Lower lobe of right lung (tissue), 2 donors: ENCODE measurements at places on chromosomes 13 and 19. TPM values are rescaled to one million over a fixed set of nuclear protein-coding genes. Genes with fewer than 3 reads are reported as not detected.

- H3K4me1 ChIP-seq = peaks cover 3% of the 10 kb centered on the region
- no peak overlapping the region for H3K4me3 ChIP-seq
- H3K27ac ChIP-seq = no peak overlapping the region
- no peaks in the 10 kb centered on the region for H3K27me3 ChIP-seq
- no peak for DNase-seq
- no peaks in the 10 kb centered on the region for H3K36me3 ChIP-seq
Observed at GRCh38 chr13:107462501-107462900, 752.8 kb downstream of the LIG4 start.

DNA sequence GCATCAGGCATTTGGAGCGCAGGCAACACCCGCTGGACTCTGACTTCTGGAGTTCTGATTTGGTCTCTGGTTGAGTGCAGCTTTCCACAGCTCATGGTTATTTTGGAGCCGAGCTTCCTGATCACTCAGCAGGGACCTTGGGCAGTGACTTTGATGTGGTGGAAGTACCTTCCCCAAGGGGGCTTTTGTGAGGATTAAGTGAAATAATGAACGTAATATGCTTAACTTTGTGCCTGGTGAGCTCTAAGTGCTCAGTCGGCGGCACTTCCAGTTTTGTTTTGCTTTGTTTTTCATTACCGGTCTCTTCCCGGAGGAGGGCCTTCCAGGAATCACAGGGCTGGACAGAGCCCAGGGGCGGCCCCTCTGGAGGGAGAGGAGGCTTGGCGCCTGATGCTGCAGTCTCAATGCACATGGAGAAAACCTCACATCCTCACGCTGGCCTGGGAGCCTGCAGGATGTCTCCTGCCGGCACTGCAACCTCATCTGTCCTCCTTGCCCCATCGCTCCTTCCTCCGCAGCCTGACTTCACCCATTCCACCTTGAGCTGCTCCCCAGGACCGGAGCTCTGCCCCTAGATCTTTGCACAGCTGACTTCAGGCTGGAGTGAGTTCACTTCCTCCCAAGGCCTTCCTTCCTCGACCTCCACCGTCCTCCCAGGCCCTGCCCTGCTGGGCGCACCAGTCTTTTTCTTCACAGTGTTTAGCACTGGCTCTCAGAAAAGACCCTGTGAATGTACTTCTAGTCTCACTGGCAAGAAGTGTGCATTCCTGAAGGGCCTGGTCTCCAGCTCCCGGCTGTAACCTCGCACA is 1.5 kb downstream of the PLEKHF1 start:
- peak overlapping the region; percentile 86 for H3K27ac ChIP-seq
- H3K4me1 ChIP-seq = peaks cover 77% of the 10 kb centered on the region
- peaks cover 3% of the 10 kb centered on the region for H3K36me3 ChIP-seq
- peak; percentile 58 for DNase-seq
- H3K4me3 ChIP-seq = peak overlapping the region; percentile 97

GRCh38 chr19:5672708-5673459 is 7.4 kb downstream of the MICOS13 start:
- H3K27ac ChIP-seq = no peak overlapping the region
- H3K4me1 ChIP-seq = no peaks in the 10 kb centered on the region
- no peak overlapping the region for H3K4me3 ChIP-seq
- DNase-seq = no peak
- no peaks in the 10 kb centered on the region for H3K27me3 ChIP-seq
- H3K36me3 ChIP-seq = peaks cover 40% of the 10 kb centered on the region

The TEX26 gene
- 0.27 TPM for total RNA-seq

DNA sequence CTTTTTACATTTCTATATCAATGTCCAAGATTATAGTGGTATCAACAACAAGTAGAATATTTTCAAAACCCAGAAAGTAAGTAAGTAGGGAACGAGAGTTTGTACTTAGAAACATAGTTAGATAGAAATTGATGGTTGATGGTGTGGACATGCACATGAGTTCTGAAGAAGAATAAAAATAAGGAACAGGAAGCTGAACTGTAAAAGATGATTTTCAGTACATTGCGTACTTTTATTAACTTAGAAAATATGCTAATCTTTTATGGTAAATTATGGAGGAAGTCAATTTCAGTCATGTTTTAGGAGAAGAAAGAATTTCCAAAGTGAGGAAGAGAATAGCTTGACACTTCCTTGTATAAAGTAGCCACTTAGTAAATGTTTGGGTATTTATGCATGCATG is 12.3 kb upstream of the GPR18 start:
- no peaks in the 10 kb centered on the region for H3K27me3 ChIP-seq
- H3K36me3 ChIP-seq = peaks cover 6% of the 10 kb centered on the region
- no peak for DNase-seq
- H3K27ac ChIP-seq = peak overlapping the region; percentile 54

DNA sequence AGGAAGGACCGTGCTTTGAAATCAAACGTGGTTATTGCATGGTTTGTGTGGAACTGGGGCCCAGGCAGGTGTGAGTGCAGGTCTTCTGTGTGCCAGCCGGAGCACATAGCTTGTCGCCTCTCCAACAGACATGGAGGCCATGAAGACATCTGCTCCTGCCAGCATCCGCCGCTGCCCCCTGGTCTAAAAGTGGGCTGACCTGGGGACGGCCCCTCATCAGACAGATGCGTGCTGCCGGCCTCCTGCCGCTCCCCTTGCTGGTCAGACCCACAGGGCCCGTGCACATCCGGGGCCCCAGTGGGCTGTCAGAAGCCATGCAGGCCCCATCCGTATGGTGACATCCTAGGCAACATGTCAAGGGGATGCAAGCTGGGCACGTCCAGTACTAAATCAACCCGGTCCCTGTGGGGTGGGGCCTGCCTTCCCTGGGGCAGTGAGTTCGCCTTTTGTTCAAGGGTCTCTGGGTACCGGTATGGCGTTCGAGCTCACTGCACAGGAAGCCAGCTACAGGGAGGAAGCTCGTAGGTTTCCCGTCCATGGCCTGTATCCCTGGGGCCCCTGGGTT is 88.0 kb upstream of the MCF2L start:
- H3K4me3 ChIP-seq = no peak overlapping the region
- H3K4me1 ChIP-seq = peaks cover 2% of the 10 kb centered on the region
- H3K36me3 ChIP-seq = peaks cover 90% of the 10 kb centered on the region
- H3K27me3 ChIP-seq = no peaks in the 10 kb centered on the region

DNA sequence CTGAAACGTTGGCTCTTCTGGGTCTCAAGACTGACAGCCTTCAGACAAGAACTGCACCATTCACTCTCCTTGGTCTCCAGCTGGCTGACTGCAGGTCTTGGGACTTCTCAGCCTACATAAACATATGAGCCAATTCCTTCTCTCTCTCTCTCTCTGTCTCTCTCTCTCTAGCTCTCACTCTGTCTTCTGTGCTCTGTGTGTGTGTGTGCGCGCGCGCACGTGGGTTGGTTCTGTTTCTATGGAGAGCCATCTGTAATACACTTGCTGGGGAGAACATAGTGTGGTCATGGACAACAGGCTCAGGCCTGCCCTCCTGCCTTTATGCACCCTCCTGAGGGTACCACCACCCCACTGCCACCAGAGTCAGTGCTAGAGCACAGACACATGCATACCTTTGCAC is 13.7 kb upstream of the SERPINE3 start:
- H3K4me1 ChIP-seq = no peaks in the 10 kb centered on the region
- H3K27me3 ChIP-seq = no peaks in the 10 kb centered on the region
- H3K36me3 ChIP-seq = no peaks in the 10 kb centered on the region
- H3K4me3 ChIP-seq = no peak overlapping the region

DNA sequence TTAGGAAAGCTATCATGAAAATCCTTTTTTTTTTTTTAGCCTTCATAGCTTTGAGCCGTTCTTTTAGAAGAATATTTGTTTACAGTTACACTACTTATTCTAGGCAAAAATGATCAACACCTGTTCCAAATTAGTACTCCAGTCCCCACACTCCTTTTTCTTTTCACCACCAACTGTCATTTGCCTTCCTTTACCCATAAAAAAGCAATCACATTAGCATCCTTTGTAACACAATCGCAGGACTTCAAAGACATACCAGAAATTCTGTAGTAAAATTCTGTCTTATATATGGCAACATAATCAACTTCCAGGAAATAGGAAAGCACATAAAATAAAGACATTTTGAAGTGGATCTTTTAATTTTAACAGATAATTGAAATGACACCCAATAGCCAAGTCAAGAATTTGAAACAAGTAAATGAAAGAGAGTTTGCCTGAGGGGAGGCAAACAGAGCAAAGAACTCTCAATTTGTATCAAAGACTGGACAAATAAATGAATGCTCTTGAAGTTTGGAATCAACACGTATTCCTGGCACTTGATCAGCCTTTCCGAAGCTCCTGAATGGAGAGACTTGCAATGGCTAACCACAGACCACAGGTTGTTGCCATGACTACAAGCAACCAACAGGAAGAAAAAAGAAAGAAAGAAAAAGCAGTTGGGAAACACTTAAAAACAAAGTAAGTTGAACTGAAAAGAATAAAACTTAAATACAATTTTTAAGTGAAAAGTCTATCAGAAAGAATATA is 206.8 kb downstream of the PCDH9 start:
- H3K4me1 ChIP-seq = no peaks in the 10 kb centered on the region
- no peaks in the 10 kb centered on the region for H3K36me3 ChIP-seq
- no peaks in the 10 kb centered on the region for H3K27me3 ChIP-seq
- no peak overlapping the region for H3K27ac ChIP-seq
- no peak for DNase-seq

DNA sequence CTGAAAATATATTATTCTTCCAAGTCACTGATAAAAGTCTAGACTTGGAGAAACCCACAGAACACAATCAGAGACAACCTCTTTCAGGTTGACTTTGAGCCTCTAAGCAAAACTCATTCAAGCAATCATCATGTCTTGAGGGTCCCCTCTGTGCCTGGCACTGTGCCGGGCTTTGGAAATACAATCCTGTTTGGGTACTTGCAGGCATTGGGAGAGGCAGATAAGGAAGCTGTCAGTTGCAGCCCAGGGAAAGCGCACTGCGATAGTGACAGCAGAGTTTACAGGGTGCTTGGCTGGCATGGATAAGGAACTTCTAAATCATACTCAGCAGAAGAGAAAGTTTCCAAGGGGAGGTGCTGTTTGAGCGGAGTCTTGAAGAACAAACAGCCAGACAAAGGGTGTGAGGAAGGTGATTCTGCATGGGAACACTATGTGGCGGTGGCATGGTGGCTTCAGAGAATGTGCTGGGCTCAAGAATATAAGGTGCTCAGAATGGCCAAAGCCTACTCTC is 9.1 kb downstream of the SERP2 start:
- H3K4me3 ChIP-seq = no peak overlapping the region
- H3K27me3 ChIP-seq = no peaks in the 10 kb centered on the region
- DNase-seq = no peak

GRCh38 chr13:100680131-100680530 is 5.5 kb upstream of the TMTC4 start:
- H3K36me3 ChIP-seq = no peaks in the 10 kb centered on the region
- peaks cover 6% of the 10 kb centered on the region for H3K4me1 ChIP-seq
- no peak for DNase-seq
- no peak overlapping the region for H3K4me3 ChIP-seq
- H3K27ac ChIP-seq = no peak overlapping the region

DNA sequence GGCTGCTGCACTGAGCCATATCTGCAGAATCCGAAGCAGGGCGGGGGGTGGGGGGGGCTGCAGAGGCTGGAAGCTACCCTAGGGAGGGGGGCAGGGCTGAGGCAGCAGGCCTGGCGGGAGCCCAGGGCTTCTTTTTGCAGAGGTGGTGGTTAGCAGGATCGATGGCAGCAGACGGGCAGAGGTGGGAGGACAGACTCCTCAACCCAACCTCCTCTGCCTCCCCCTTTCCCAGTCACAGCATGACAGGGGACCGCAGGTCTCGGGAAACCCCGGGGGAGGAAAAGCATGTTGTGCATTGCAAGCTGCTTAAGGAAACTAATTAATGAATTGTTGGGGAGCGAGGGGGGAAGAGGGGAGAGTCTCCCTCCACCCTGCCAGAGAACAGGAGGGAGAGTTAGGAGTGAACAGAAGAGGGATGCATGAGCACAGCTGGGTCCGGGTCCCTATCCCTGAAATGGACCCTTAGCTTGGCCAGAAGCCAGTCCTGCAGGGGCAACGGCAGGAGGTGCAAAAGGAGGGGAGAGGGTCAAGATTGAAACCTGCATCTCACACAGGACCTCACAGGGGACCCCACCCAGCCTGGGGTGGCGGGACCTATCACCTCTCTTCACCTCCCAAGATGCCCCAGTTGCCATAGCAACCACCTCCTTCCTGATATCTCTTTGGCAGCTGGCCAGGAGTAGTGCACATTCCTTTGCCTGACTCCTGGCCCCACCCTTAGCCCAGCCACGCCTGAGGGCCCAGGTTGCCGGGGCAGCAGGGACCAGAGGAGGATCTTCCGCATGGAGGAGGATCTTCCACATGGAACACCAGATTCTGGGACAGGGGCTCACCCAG is 1.8 kb downstream of the FXYD7 start:
- peaks cover 23% of the 10 kb centered on the region for H3K4me1 ChIP-seq
- H3K4me3 ChIP-seq = no peak overlapping the region
- peaks cover 18% of the 10 kb centered on the region for H3K27me3 ChIP-seq
- no peak overlapping the region for H3K27ac ChIP-seq

DNA sequence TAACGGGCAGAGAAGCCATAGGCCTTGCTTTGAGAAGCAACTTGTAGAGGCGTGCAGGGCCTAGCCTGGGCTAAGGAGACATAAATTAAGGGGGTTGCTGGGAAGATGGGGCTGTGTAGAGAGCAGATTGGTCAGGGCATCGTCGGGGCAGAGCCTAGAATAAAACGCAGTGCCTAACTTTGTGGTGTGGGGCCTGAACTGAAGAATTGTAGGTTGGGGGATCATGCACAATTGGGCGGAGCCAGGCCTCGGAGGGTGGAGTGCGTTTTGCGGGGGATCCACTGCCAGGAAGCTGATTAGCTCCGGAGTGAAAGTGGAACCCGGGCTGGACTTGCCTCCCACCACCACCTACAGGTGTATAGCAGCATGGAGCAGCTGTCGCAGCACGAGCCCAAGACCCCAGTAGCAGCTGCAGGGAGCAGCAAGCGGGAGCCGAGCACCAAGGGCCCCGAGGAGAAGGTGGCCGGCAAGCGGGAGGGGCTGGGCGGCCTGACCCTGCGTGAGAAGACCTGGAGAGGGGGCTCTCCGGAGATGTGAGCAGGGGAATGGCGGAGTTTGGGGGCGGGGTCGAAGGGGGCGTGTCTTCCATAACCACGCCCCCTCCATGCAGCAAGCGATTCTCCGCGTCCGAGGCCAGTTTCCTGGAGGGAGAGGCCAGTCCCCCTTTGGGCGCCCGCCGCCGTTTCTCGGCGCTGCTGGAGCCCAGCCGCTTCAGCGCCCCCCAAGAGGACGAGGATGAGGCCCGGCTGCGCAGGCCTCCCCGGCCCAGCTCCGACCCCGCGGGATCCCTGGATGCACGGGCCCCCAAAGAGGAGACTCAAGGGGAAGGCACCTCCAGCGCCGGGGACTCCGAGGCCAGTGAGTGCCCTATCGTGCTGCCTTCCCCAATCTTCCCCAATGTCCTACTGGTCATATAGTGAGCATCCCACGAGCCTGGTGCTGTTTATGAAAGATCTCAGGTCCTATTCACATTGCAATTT is 13.8 kb downstream of the DNASE2 start:
- no peak overlapping the region for H3K27ac ChIP-seq
- DNase-seq = peak; percentile 75
- H3K4me1 ChIP-seq = peaks cover 10% of the 10 kb centered on the region
- H3K36me3 ChIP-seq = no peaks in the 10 kb centered on the region
- no peaks in the 10 kb centered on the region for H3K27me3 ChIP-seq
- peak overlapping the region; percentile 52 for H3K4me3 ChIP-seq
